ENCODE measurements at places on chromosomes 7 and 10.

DNA sequence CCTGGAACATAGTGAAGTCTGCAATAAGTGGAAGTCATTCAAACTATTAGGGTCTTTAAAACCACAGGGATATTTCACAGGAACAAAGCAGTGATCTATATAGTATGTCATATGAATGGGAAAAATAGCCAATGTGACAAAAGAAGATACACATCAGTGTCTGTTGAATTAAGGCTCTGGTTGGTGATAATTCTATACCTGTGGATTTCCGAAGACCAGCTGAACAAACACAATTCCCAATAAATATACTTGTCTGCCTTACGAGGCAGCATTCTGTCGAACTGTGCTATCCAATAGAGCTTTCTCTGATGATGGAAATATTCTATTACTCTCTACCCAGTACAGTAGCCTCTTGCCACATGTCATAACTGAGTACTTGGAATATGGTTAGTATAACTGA lies 55.9 kb upstream of the CAV2 start:
- DNase-seq: no peak

DNA sequence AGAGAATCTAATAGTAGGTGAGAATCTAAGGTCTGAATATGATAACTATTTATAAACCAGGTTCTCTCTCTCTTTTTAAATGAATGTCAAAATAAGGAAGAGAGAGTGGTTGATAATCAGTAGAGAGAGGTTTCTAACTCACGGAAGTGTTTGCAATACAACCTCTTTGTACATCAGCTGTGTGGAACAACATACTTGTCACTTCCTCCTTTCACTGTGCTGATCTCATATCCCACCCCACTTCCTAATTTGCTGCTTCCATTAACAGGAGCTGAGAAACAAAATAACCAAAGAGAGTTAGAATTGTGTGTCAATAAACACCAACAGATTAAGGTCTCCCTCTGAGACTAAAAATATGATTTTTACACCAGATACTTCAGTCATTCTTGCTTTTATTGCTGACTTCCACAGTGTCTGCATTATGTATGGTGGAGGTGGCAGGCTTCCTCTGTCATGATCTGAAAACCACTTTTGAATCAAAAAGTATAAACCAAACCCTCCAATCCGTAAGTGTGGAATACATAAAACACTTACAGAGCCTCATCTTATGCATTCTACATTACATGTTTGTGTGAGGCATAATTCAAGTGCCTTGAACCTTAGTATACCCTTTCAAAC lies 25.0 kb downstream of the CACUL1 start:
- no peak for DNase-seq

DNA sequence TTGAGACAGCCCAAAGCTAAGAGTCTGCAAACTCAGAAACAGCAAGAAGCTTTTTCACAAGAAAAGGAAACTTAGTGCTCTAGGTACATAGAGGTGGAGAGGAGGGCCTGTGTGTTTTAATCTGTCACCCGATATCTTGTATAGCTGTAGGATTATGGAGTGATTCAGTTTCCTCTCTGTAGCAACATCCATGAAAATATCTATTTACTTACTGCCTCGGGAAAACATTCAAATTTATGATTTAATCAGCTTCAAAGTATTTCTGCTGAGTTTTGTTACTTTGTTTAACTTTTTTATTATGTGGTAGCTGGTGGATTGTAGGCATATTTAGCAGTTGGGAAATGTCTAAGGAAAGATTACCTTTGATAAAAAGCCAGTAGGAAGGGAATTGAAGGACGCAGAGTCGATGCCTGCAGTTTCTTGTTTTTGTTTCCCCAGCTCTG lies 292.0 kb downstream of the CCDC3 start:
- DNase-seq: no peak

DNA sequence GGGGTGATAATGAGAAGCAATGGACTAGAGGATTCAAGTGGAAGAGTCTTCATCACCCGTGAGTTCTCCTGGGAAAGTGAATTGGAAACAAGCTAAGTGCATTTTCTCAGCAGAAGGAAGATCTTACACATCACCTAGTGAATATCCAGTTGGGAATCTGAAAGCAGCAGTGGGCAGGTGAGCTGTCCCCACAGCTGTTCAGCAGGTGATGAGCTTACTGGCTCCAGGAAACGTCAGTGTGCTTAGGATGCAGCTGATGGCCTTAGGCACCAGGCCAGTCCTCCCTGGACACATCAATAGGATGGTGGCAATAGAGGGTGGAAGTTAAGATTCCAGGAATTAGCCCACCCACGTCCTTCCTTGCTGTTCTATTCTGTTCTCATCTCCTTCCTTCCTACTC lies 66.7 kb downstream of the NOD1 start:
- DNase-seq: no peak

GRCh38 chr7:31043051-31043471 lies 9.0 kb upstream of the ADCYAP1R1 start:
- DNase-seq: no peak

DNA sequence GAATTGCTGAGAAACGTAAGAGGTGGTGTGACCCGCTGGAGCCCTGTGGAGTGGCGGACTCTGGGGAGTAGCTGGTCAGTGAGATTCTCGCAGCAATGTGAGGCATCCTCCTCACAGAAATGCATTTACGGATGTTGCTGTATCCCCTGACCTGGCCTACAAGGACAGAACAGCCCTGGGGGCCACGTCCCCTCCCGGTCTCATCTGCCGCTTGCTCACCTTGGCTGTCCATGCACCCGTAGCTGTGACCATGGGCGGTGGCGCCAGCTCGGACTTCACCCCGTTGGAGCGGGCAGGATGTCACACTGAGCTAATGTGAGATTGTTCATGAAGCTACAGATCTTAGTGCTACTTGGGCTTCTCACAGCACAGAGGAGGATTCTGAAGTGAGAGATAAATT lies 193.8 kb downstream of the EBF3 start:
- DNase-seq: no peak

DNA sequence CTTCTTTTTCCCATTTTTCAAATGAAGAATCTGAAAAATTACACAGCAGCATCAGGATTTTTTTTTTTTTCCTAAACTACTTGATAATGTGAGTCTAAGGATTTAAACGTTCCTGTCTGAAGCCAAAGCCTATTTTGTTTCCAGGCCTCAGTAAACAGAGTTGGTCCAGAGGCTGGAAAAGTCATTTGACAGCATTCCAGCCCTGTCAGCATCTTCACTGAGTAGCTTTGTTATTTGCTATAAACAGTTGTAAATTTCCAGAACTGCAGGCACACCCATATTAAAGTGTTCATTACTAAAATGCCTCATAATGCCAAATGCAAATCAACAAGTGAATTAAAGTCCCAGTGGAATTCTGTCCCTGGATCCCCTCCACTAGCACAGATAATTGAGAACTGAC lies 35.5 kb upstream of the KMT2E start:
- DNase-seq: no peak

DNA sequence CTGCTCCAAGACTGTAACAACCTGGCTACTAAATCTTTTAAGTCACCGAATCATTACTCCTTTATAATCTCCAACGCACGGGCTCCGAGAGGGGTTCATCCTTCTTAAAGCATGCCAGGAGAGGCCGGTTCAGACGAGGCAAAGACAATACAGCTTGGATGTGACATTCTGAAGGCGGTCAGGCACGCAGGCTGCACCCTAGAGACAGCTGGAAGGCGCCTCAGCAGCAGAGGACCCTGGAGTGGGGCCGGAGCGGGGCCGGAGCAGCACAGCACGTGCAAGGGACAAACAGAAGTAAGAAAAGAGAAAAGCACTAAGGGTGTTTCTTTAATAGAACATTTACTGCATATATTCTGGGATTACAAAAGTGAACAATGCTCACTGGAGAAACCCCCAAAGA lies 97.8 kb upstream of the PPP2R2D start:
- no peak for DNase-seq

GRCh38 chr7:75823198-75823910 lies 9.7 kb upstream of the CCL24 start:
- no peak for DNase-seq

DNA sequence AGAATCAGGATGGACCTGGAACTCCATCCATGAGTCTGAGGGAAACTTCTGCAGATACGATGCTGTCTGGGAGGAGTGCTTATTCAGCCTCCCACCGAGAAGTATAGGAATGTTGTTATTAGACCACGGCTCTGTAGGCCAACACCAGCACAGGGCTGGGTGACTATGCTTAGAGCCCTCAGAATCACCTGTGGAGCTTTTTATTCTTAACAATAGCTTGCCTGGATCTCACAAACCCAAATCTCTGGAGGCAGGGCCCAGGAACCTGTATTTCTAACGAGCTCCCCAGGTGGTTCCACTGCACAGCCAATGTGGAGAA lies 55.6 kb upstream of the ARID5B start:
- DNase-seq: no peak

GRCh38 chr10:103874730-103875129 lies 19.4 kb upstream of the SH3PXD2A start:
- DNase-seq: no peak

GRCh38 chr7:99013266-99014112 lies 130.4 kb downstream of the SMURF1 start:
- no peak for DNase-seq

GRCh38 chr7:1950452-1951158 lies 280.5 kb downstream of the ELFN1 start:
- no peak for DNase-seq

- no peak for DNase-seq
These were observed 278.3 kb upstream of the SP8 start for GRCh38 chr7:21064698-21065648.

DNA sequence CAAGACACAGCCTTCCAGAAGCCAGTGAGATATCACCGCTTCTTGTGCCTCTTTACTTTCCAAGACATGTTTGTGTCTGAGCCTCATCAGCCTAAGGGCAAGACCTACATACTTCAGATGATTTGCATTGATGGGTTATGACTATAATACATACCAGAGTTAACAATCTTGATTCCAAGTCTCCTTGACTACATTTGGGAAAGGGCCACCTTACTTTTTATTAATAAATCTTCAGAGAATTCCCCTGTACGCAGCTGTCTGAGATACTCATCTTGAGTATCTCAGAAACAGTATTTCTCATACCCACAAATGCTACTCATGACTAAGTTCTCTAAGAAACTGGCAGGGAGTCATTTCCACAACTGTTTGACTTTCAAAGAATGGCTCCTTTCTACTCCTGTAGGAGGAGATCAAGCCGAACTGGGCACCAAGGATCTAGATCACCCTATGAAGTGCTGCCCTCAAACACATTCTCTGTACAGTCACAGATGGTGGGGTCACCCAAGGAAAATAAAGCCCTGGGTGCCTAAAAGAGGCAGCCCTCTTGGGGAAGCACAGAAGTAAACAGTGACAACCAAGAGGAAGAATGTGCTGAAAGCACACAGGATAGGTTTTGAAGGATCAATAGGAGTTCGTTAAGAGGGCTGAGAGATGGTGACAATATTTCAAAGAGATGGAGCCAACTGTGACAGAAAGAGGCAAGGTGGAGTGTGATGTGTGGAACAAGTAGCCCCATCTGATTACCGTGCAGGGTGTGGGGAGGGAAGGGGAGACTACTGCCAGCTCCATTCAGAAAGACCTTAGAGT lies 138.9 kb downstream of the JAZF1 start:
- DNase-seq: peak; percentile 75

- DNase-seq: no peak
These were observed 69.3 kb upstream of the RHEB start for GRCh38 chr7:151588982-151589381.

DNA sequence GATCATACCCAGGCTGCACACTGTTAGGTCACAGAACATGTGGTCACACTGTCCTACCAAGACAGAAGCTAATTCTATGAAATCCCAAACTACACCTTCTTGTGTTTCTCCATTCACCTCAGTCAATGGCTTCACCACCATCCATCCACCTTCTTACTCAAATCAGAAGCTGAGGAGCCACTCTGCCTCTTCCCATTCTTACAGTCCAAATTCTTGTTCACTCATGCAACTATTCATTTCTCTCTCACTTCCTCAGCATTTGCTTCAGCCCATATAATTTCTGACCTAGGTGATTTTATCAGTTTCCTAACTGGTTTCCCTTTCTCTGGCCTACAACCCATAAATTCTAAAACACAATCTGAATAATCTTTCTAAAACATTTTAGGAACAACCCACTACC lies 229.2 kb downstream of the LRRN3 start:
- DNase-seq: no peak

DNA sequence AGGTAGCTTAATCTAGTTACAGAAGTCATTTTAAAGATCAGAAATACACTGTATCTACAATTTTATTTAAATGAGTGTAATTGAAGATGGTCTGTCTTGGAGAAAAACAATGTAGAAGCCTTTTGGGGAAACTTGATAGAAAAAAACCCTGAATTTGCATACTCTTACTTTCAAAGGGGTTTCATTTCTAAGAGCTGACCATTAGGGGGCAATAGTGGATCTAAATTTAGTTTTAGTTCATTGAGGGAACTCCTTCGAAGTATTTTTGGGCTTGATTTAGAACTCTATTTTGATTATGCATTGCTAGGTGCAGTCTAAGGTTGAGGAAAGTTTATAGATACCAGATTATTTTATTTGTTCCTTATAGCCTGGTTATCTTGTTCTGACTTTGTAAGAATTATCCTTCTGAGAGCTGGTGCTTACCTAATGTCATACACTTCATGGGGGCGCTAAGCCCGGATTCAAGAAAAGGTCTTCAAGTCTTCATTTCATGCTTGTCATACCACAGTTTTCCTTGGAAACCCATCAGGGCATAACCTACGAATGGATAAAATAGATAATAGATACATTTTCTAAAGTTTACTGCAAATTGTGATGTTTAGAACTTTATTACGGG lies 69.1 kb upstream of the MXI1 start:
- DNase-seq: peak; percentile 54

All from foreskin melanocyte (primary cell).